ENCODE measurements at places on chromosomes 1 and 21.

- no peak for DNase-seq
Measured at GRCh38 chr1:18661404-18662285, 31.0 kb downstream of the PAX7 start.

DNA sequence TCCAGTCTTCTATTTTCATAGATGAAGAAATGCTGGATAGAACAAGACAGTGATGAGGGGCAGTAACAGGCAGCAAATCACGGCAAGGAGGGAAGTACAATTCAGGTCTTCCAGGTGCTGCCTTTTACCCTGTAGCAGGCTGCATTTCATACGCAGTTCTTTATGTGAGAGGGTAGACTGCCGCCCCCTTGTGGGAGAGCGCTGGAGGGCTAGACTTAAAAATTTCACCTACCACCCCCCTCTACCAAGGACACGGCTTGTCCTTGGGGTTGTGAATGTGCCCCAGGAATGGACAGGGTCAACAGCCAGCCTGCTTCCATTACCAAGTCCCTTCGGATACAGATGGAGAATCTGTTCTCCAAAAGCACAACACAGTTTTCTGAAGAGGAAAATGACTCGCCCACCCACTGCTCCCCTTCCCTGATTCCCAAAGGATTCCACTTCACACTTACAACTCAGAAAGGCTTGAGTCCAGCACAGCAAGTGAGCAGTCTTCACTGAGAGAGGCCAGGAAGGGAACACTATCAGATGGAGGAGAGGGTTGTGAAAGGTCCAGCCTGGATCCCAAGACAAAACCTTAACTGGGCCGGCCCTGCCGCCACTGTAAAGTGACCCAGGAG lies 7.4 kb downstream of the WDR77 start:
- no peak for DNase-seq

- no peak for DNase-seq
Measured at GRCh38 chr1:54768093-54768492, 3.8 kb upstream of the PARS2 start.

- DNase-seq: no peak
Measured at GRCh38 chr1:91791103-91791502, 94.8 kb downstream of the TGFBR3 start.

GRCh38 chr1:161185282-161185682 lies 8.0 kb upstream of the B4GALT3 start:
- DNase-seq: no peak

DNA sequence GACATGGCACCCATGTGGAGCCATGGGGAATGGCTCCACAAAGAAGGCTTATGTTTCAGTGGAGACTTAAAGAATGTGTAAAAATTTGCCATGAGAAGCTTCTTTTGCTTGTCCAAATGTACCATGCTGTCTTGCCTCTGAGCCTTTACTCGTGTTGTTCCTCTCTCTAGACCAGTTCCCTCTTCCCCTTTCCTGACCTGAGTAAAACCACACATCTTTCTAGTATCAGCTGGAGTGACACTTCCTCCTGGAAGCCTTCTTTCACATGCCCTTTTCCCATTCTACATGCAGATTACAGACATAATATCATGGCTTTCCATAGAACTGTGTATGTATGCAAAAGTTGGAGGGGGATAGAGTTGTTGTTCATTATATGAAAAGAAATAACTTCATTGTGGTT lies 13.6 kb upstream of the GPX7 start:
- DNase-seq: no peak

GRCh38 chr1:151846062-151846568 lies 6.5 kb upstream of the C2CD4D start:
- DNase-seq: no peak

DNA sequence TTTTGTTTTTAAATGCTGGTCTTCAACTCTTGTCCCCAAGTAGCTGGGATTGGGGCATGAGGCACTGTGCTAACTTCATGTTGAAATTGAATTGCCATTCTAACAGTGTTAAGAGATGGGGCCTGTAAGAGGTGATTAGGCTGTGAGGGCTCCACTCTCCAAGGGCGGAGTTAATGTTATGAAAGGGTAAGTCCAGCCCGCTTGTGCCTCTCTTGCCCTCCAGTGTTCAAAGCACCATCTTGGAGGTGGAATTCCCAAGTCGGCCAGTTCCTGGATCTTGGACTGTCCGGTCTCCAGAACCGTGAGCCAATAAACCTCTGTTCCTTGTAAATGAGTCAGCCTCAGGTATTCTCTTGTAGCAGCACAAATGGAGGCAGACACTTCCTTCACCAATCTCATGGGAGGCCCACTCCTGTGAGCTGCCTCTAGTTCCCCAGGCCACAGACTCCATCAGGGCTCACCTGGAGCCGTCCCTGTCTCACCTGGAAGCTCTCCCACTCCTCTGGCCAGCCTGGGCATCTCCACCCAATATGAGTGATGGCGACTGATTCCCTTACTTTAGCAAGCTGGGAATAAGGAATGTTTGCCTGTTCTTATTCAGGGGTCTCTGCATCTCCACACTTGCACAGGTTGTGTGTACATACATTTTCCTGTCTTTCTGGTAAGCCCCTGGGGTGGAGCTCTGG lies 15.5 kb downstream of the IBA57 start:
- no peak for DNase-seq

DNA sequence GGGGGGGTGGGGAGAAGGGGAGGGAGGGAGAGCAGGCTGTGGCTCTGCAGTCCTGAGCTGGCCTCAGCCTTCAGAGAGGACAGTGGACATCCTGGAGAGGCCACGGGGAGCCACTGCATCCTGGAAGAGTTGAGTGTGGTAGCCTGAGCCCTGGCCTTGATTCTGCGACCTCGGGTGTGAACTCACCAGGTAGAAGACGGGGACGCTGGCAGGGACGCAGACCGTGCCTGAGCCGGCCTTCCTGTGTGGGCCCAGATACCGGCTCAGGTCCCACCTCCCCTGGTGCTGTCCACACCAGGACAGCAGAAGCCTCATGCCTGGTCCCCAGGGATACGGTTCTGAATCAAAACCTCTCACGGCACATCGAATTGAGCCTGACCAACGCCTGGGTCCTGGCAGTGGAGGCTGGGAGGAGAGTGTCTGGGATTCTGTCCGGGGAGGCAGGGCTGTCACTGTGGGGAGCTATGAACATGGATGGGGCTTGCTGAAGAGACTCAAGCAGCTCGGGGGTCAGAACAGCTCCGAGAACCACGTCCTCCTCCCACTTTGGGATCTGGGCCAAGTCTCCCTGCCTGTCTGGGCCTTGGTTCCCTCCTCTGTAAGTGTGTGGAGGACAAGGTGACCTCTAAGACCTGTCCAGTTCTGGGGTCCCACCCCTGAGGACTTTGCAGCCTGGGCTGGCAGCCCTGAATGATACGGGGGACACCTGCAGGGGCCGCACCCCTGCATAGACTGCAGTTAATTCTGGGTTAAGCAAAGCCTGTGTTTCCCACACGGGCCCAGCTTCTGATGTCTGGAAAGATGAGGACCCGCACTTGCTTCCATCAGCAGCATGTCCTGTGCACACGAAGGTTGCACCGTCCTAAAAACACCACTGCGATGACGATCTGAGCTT lies 30.4 kb downstream of the RRP1 start:
- DNase-seq: no peak

DNA sequence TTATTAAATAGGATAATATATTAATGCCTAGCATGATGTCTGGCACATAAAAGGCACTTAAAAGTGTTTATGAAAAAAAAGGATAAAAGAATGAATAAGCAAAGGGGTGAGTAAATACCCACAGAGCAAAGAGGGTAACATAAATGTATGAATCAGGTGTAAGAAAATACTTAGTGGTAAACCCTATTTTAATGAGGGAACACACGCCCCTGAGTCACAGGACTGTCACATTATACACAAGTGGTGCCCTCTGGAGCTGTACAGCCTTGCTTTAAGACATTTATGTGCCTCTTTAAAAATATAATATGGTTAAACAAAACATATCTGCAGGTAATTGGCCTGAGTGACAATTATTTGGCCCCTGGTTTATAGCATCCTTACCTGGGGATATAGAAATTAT lies 78.1 kb upstream of the PTBP2 start:
- DNase-seq: no peak

- DNase-seq: no peak
Measured at GRCh38 chr1:187909382-187909781, 1080.6 kb downstream of the PLA2G4A start.

DNA sequence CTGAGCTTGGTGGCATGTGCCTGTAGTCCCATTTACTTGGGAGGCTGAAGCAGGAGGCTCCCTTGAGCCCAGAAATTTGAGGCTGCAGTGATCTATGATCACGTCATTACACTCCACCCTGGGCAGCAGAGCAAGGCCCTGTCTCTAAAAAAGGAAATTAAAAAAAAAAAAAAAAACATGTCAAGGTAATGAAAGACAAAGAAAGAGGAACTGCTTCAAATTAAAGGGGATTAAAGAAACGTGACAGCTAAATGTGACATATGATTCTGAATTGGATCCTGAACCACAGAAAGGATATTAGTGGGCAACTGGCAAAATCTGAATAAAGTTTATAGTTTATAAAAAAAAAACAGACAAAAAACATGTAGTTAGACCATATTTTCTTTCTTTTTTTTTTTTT lies 3.8 kb upstream of the C2CD4D start:
- no peak for DNase-seq

DNA sequence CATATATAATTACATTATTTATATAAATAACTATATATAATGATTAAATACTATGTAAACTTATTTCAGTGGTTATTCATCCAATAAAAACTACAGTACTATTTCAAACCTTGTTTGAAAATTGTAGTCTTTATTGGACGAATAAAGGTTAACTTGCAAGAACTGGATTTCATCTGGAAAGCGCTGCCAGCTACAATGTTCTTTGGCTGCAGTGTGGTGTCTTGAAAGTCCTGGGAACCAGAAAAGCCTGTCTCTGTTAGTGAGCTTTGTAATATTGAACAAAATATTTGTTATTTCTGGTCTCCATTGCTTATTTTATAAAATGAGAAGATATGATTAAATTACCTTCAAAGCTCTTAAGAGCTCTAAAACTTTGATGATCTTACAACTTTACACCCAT lies 763.6 kb downstream of the ADGRL2 start:
- DNase-seq: no peak

DNA sequence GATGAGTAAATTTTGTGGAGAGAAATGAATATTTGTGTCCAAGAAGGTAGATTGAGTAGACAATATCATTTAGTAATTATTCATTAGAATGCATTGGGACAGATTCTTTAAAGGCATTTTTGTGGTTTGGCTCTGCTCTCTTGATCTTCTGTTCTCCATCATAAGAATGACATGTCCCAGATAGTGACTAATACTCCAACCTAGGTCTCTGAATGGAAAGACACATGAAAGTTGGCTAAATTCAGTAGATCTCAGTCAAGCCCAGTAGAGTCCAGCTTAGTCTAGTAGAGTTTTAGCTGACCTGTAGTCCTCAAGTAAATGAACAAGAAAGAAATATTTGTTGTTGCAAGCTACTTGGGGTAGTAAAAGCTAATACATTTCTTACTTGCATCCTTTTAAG lies 61.8 kb upstream of the DNAH14 start:
- DNase-seq: no peak

- DNase-seq: no peak
Measured at GRCh38 chr1:183365093-183365492, 53.1 kb downstream of the NMNAT2 start.

DNA sequence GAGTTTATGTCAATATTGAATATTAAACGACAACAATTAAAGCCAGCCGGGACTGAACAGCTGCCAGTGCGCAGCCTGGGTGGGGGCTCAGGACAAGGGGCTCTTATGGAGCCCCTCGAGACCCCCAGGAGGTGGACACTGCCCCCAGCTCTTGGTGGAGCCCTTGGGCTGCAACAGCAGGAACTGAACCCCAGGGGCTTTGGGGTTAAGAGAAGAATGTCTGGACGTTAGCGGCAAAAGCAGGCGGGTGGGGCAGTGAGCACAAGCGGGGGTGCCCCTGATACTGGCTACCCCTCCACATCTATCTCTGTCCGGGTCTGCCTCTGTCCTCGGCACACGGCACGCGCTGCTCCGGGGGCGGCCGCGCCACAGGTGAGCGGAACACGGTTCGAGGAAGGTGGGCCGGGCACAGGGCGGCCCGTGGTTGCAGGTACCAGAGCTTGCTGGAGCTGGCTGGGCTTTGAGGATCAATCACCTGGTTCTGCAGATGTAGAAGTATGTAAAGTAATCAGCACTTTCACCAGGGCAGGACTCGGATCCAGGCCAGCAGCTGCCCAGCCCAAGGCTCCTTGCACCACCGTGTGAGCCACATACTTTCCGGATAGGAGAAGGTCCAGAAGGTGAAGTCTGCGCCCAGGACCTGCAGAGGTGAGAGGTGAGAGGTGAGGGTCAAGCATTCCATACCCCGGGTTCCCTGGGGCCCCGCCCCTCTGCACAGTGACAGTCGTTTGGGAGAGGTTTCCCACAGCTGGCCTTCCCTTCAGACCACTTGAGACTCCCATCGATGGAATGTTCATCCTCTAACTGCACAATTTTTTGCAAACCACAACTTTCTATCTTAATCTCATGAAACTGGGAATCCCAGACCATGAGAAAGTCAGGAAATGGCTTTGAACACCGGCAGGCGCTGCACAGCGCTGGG lies 12.4 kb upstream of the POFUT2 start:
- no peak for DNase-seq

GRCh38 chr1:167563579-167564246 lies 10.2 kb upstream of the CREG1 start:
- DNase-seq: no peak

- DNase-seq: no peak
Measured at GRCh38 chr1:43858324-43858723, 75.3 kb upstream of the ARTN start.

DNA sequence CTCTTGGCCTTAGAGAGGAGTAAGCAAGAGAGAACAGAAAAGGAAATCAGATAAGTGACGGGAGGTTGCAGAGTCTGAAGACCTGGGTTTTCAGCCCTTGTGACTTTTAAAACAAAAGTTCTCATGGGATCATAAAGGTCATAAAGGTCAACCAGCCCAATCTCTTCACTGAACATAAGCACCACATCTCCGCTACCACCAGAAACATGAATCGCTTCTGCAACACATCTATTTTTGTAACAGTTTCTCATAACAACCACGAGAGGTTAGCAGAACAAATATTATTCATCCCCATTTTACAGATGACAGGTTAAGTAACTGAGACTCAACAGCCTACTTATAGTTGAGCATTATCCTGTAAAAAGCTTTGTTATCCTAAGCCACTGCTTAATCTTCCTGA lies 5.9 kb downstream of the TRAPPC3 start:
- DNase-seq: no peak

- DNase-seq: no peak
Measured at GRCh38 chr1:42721926-42722325, 18.1 kb downstream of the CLDN19 start.

GRCh38 chr21:15472108-15473040 lies 257.4 kb upstream of the USP25 start:
- DNase-seq: no peak

DNA sequence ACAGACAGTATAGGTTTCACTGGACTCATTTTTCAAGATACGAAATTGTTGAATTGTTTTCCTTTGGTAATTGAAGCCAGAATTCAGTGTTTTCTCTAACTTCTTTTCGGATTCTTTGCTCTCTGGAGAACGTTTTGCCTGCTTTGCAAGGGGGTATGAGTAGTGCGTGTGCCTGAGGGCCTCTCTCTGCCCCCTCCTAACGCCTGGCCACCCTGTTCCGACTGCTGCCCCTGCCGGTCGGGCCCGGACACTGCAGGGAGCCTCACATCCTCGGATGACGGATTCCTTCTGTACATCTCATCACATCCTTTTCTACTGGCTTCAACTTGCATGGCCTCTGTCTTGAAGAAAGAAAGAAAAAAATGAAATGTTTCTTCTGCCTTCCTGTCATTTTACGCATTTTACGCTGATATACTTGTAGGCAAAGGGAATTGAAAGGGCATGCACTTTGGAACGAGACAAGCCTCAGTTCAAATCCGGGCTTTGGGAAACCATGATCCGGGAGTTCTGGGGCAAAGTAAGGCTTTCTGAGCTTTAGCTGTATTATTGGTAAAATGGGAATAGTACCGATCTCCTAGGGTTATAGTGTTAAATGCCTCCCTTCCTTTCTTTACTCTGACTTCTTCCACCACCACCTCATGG lies 65.1 kb downstream of the DISC1 start:
- DNase-seq: no peak
